ENCODE measurements at places on chromosomes 3 and 15.

- DNase-seq = no peak
- H3K27me3 ChIP-seq = peaks cover 37% of the 10 kb centered on the region
- no peak overlapping the region for H3K27ac ChIP-seq
These were observed 76.3 kb downstream of the RAB11A start for GRCh38 chr15:65945616-65946015.

- peaks cover 36% of the 10 kb centered on the region for H3K27me3 ChIP-seq
- H3K36me3 ChIP-seq = peaks cover 2% of the 10 kb centered on the region
- H3K4me3 ChIP-seq = no peak overlapping the region
- H3K4me1 ChIP-seq = peaks cover 11% of the 10 kb centered on the region
These were observed 18.7 kb upstream of the SPG11 start for GRCh38 chr15:44682211-44682610.

- DNase-seq = no peak
- no peaks in the 10 kb centered on the region for H3K4me1 ChIP-seq
- no peak overlapping the region for H3K27ac ChIP-seq
- H3K27me3 ChIP-seq = no peaks in the 10 kb centered on the region
- peaks cover 33% of the 10 kb centered on the region for H3K36me3 ChIP-seq
These were observed 22.3 kb downstream of the NKIRAS1 start for GRCh38 chr3:23894254-23895061.

- H3K27me3 ChIP-seq = no peaks in the 10 kb centered on the region
- H3K36me3 ChIP-seq = no peaks in the 10 kb centered on the region
- no peak overlapping the region for H3K4me3 ChIP-seq
- H3K4me1 ChIP-seq = peaks cover 62% of the 10 kb centered on the region
- no peak for DNase-seq
These were observed 70.0 kb upstream of the HEG1 start for GRCh38 chr3:125125821-125126245.

GRCh38 chr3:30188713-30189112 lies 417.7 kb upstream of the TGFBR2 start:
- no peaks in the 10 kb centered on the region for H3K36me3 ChIP-seq
- no peaks in the 10 kb centered on the region for H3K27me3 ChIP-seq
- H3K4me1 ChIP-seq = no peaks in the 10 kb centered on the region
- H3K4me3 ChIP-seq = no peak overlapping the region
- no peak overlapping the region for H3K27ac ChIP-seq

DNA sequence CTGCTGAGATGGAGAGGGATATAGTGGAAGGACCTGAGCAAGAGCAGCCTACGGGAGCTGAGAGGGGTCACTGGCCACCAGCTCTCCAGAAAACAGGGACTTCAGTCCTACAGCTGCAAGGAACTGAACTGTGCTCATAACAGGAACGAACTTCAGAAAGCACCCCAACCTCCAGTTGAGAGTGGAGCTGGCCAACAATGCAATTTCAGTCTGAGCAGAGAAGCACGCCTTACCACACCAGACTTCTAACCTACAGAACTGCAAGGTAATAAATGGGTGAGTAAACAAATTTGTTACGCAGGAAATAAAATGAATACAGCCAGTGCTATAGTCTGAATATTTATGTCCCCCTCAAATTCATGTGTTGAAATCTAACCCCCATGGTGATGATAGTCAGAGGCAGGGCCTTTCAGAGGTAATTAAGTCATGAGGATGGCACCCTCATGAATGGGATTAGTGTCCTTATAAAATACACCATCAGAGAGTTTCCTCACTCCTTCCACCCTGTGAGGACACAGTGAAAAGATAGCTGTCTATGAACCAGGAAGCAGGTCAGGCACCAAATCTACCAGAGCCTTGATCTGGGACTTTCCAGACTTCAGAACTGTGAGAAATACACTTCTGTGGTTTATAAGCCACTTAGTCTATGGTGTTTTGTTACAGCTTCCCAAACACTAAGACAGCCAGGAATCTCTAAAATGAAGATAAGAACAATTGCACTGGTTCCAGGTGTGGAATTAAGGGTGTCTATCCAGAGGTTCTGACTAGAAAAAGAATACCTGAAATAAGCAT lies 58.6 kb downstream of the SYNM start:
- no peak for DNase-seq
- H3K27me3 ChIP-seq = no peaks in the 10 kb centered on the region
- peaks cover 34% of the 10 kb centered on the region for H3K36me3 ChIP-seq
- no peak overlapping the region for H3K4me3 ChIP-seq
- peaks cover 6% of the 10 kb centered on the region for H3K4me1 ChIP-seq
- no peak overlapping the region for H3K27ac ChIP-seq
